ENCODE measurements at places on chromosomes 6 and 20.

- no peak for DNase-seq
Measured at GRCh38 chr6:73532293-73532692, 11.5 kb upstream of the EEF1A1 start.

DNA sequence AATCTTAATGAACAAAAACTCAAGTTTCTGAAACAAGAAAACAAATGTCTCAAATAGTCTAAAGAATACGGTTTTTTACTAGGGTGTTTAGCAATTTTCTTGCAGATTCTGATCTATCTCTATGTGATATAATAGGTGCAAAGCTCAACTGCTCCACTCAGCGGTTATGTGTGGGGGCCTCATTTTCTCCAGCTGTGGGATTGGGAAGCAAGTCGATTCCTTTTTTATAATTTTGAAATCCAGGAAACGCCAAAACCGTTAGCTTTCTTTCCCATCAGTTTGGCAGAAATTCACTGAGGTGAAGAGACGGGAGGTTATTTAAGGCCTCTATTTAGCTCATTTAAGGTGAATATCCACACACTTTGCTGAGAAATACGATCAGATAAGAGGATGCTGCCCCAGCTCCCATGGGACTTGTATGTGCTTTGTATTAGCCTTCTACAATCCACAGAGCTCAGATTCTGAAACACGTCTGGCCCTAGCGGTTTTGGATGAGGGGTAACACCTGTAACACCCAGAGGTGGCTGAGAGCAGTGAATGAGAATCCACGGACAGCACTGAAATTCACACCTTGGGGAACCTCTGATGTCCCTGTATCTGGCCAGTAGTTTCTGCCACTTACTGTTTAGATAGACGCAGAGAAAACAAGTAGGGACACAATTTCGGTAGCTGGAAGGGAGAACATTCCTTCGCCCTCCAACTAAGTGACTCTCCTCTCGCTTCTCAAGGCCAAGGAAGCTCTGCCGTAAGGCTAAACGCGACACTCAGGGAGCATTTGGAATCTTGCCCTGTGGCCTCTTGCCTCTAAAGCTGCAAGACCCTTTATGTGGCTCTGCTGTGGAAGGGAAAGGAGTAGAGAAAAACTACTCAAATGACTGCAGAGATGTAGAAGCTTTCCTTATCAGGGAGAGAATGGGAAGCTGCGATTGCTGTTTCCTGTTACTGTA lies 6.5 kb upstream of the BCAS4 start:
- no peak for DNase-seq

GRCh38 chr6:30844118-30844535 lies 40.2 kb upstream of the DDR1 start:
- no peak for DNase-seq

DNA sequence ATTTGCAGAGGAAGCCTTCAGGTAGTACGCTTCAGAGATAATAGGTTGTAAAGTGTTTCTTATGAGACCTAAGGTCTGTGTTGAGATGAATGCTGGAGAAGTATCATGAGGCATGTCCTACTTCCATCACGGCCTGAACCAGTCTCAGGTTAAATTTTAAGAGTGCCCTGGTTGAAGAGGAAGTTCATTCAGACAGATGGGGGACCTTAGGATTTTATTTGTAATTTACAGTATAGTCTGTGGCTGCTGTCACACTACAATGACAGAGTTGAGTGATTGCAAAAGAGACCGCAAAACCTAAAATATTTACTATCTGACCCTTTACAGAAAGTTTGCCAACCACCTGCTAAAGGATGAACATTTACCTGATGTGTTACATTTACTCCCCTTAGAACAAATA lies 70.9 kb downstream of the UST start:
- DNase-seq = no peak

- no peak for DNase-seq
Measured at GRCh38 chr20:53832499-53832898, 237.9 kb downstream of the BCAS1 start.

- no peak for DNase-seq
Measured at GRCh38 chr6:117795234-117795633, 111.8 kb upstream of the SLC35F1 start.

DNA sequence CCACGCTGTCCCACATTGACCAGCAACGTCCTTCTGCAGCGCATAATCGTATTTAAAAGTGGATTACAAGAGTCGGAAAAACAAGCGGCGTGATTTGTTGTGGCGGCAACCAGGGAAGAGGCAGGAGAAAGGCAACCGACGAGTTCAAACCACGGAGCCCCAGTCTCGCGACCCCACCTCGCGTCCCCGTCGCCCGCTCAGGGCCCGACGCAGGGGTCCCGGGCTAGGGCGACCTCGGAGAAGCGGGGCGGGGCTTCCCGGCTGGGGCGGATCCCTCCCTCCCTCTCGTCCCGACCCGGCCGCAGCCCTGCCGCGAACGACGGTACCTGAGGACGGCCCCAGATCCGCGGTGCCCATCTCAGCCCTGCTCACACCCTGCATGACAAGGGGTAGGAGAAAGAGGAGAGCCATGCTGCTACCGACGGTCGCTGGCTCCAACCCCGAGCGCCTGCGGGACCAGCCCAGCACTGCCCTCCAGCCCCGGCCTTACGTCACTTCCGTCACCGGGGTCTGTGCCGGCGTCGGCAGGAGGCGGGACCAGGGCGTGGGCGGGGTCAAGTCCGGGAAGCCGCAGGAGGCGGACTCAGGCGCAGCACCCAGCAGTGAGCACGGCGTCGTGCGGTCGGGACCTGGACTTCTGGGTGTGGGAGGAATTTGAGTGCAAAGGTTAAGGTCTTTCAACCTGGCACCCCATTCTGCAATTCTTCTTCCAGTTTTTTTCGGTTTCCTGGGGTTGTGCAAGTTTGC lies at the start of gene IFNGR1:
Gene IFNGR1 (minus strand): TSS at position 469 of the 747 bp plus-strand sequence. CDS start 58 bp downstream, at position 411.
- DNase-seq = peak; percentile 96

GRCh38 chr6:121526282-121526681 lies 90.8 kb downstream of the GJA1 start:
- DNase-seq = no peak

- peak; percentile 15 for DNase-seq
Measured at GRCh38 chr6:160534050-160534696, 129.9 kb downstream of the LPA start.

- DNase-seq = no peak
Measured at GRCh38 chr6:111589366-111589765, 16.3 kb downstream of the TRAF3IP2 start.

DNA sequence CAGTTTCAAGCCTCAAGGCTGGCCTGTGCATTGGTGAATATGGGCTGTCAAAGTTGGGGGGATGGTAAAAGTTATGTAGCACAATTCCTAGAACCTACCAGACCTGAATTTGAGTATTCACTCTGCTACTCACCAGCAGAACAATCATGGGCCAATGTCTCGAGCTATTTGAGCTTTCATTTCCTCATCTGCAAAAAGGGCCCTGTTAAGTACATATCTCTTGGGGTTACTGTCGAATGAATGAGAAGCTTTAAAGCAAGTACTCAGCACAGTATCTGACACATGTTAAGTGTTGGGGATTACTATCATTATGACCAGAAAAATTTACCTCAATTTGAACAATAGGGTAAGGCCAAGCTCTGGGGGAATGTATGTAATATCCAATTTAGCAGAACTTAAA lies 13.5 kb upstream of the ENPP4 start:
- no peak for DNase-seq

GRCh38 chr6:90251295-90251992 lies 45.2 kb downstream of the BACH2 start:
- DNase-seq = no peak

GRCh38 chr6:30481211-30481964 lies 7.9 kb upstream of the HLA-E start:
- DNase-seq = no peak

DNA sequence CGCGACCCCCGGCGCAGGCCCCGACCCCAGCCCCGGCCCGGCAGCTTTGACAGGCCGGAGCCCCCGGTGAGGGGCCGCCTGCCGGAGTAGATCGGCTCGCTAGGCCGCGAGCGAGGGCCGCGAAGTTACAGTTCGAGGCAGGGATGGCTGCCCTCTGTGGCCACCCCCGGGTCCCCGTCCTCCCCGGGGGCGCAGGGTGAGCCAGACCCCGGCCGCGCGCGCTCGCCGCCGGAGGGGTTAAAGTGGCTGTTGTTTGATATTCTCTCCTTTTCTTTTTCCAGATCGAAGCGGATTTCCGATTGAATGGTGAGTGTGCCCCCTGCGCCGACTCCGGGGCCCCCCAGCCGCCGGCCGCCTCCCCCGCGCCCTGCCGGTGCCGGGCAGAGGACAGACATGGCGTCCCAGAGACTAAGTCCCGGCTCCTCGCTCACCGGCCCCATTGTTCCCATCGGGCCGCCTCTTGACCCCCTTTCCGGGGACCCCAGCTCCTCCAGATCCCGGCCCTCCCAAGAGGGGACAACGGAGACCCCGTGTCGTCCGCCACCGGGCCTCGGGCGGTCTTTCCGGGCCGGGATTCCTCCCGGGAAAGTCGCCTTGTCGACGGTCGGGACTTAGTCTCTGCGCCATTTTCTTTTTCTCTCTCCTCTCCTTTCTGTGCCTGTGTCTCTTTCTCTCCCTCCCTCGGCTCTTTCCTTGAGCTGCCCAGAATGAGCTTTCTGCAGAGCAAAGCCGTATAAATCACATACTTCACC lies 704 bp downstream of the TOP1 start:
- no peak for DNase-seq

GRCh38 chr20:13222319-13222716 lies 1.2 kb downstream of the ISM1 start:
- no peak for DNase-seq

DNA sequence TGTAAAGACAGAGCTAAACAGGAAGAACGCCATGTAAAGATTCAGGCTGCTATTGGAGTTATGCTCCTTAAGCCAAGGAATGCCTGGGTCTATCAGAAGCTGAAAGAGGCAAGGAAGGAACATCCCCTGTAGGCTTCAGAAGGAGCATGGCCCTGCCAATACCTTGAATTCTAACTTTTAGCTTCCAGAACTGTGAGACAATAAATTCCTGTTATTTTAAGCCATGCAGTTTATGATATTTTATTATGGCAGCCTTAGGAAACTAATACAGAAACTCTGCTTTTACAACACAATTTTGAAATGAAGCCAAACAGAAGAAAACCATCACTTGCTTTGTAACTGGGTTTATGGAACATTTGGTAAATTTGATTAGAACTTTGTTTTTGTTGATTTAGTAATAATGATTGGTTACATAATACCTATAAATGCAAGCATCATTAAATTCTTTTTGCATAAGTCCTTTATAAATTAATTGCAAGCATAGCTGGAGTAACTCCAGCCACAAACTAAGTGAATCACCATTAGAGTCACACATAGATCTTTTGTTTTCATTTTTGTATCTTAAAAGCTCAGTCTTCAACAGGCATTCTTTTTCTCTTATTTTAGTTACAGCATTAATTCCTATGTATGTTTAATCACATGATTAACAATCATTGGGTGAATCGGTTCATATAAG lies 33.5 kb upstream of the TSPYL1 start:
- DNase-seq = no peak

- no peak for DNase-seq
Measured at GRCh38 chr6:161409353-161409752, 135.5 kb upstream of the AGPAT4 start.

GRCh38 chr20:36686504-36686903 lies 40.5 kb upstream of the SLA2 start:
- no peak for DNase-seq

DNA sequence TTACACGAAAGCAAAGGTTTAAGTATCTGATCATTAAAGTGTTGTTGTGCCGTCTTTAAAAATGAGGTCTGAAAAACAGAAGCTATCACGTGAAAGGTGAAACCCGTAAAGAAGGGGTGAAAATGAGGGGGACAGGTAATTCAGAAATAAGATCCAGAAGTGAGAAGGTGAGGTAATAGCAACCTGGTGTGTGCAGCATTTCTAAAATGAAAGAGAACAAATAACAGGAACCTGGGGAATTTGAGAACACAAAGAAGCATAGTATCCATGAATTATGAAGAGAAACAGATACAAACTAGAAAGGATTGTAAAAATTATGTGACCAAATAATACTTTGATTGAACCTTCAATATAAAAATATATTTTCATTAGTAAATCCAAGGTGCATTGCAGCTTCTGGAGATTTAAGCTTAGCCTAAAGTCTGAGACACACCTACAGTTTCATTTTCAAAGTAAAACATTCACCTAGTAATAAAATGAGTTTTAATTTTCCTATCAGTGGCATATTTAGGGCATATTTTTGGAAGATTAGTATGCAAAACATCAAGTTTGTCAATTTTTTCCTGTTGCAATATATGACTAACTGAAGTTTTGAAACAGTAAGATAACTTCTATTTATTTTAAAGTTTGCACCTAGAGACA lies 1.4 kb downstream of the HEY2 start:
- DNase-seq = no peak

GRCh38 chr6:168619560-168620314 lies 178.8 kb downstream of the SMOC2 start:
- no peak for DNase-seq

DNA sequence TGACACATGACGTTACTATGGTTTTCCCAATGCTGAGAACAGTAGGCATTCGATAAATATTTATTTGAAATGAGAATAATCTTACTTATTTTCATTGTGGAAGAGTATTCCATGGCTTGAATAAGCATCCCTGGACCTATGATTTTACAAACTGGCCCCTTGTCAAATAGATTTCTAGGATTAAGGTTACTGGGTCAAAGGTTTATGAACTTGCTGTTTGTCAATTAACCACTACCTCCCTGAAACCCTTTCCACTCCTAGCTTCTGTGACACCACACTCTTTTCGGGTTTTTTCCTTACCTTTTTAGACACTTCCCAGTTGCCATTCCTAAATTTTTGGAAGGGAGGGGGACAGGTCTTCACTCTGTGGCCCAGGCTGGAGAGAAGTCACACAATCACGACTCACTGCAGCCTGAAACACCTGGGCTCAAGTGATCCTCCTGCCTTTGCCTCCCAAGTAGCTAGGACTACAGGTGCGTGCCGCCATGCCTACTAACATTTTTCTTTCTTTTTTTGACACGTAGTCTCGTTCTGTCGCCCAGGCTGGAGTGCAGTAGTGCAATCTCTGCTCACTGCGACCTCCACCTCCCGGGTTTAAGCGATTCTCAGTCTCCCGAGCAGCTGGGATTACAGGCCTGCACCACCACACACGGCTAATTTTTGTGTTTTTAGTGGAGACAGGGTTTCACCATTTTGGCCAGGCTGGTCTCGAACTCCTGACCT lies 5.1 kb upstream of the SRSF6 start:
- DNase-seq = no peak

DNA sequence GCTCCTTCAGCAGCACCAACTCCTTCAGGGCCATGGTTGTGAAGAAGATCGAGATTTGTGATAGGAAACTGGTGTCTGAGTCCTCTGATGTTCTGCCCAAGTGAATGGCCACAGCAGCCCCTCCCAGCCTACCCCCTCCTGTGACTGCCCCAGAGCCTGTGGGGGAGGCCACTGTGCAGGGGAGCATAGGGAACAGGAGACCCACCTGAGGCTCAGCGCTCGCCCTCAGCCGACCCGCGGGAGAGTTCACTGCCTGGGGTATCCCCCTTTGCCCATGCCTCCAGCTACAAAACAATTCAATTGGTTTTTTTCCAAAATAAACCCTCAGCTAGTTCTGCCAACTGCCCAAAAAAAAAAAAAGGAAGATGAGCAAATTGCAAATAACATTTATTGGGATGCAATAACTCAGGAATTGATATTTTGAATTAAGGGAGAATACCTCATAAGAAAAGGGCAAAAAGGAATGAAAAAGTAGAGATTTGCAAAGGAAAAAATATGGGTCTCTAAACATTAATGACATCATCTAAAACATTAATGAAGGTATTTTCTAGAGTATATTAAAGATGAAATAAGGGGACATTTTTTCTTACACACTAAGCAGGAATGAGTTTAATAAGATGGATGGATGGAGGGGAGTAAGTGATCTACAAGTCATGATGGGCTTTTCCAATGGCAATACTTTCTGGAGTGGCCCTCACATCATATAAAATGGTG lies 46.1 kb downstream of the KIAA0319 start:
- no peak for DNase-seq

- no peak for DNase-seq
Measured at GRCh38 chr6:136317971-136318370, 28.3 kb upstream of the BCLAF1 start.
